ENCODE measurements at places on chromosomes 5 and 9. TPM values are rescaled to one million over a fixed set of nuclear protein-coding genes. Genes with fewer than 3 reads are reported as not detected.

The RANBP3L gene
- total RNA-seq: 0.11 TPM

The EQTN gene
- total RNA-seq: not detected

The ABO gene
- total RNA-seq: not detected

The MACROH2A1 gene
- 253 TPM for total RNA-seq

The MXD3 gene
- 9.7 TPM for total RNA-seq
